NCI-H2081 treated with DMSO at 0.1 percent for 48 hours (cell line): ENCODE measurements at places on chromosomes 5 and 9.

DNA sequence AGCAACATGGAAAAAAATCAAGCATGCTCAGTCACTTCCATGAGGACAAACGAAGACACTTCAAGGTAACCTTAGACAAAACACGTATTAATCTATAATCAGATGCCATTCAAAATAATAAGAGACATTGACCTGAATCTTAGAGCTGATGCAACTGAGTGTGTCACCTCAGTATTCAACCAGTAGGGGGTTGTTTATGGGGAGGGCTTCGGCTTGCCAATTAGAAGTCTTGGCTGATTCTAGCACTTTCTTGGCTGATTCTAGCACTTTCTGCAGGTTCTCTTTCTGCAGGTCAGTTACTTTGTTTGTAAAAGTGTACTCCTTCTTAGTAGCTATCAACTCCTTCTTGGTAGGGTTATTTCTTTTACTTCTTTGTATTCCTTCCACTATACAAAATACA is 317.6 kb downstream of the ENC1 start:
- no peak for DNase-seq

DNA sequence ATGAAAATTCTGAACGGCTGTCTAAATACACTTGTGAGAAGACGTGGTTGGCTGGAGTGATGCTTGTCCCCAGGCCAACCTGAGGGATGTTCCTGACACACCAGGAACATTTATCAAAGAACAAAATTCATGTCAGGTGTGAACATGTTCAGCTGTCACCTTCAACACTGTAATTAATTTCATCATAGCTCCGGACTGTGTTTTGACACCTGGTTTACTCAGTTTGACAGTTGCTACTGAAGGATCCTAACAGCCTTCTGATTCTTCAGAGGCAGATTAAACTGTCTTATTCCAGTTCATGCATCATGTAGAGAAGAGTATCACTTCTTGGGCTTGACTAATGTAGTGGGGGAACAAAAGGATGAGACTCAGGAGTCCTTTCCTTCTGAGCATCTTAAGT is 134.1 kb downstream of the NPR3 start:
- no peak for DNase-seq

GRCh38 chr9:87546704-87547103 is 49.0 kb downstream of the DAPK1 start:
- DNase-seq = no peak

- DNase-seq = peak; percentile 70
These were observed 43.2 kb downstream of the BARX1 start for GRCh38 chr9:93911801-93912554.

GRCh38 chr5:142186857-142187594 is 78.4 kb downstream of the NDFIP1 start:
- DNase-seq = no peak

GRCh38 chr5:1214163-1214935 is 10.8 kb upstream of the SLC6A18 start:
- no peak for DNase-seq

- DNase-seq = no peak
These were observed 170.5 kb downstream of the RGS3 start for GRCh38 chr9:113633782-113634595.

- DNase-seq = no peak
These were observed 22.6 kb upstream of the TGFBI start for GRCh38 chr5:136006164-136006563.

DNA sequence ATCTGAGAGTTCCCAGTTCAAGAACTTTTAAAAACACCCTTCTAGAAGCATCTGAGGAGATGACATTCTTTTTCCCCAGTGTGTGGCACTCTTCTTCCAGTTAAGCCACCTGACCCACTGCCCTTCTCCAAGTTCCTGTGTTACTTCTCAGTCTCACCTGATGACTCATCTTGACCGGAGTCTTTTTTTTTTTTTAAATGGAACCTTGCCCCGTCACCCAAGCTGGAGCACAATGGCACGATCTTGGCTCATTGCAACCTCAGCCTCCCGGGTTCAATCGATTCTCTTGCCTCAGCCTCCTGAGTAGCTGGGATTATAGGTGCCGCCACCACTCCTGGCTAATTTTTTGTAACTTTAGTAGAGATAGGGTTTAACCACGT is 224.1 kb upstream of the DAB2 start:
- no peak for DNase-seq

DNA sequence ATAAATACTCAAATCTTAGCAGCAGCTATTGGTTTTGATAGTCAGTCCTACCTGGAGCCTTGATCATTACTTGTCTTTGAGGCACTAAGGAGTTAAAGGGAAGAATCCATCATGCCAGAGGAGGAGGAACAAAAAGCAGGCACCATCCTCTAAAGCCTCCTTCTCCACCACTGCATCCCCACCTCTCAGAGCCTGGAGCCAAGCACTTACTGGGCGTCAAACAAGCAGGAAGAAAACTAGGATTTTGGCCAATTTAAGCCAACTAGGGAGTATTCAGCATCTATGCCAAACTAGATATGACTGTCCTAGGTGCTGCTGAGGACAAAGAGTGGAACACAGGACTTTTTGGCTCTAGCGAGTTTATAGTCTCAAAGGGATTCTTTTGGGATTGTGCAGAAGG is 152.5 kb downstream of the PPP2R2B start:
- DNase-seq = no peak

DNA sequence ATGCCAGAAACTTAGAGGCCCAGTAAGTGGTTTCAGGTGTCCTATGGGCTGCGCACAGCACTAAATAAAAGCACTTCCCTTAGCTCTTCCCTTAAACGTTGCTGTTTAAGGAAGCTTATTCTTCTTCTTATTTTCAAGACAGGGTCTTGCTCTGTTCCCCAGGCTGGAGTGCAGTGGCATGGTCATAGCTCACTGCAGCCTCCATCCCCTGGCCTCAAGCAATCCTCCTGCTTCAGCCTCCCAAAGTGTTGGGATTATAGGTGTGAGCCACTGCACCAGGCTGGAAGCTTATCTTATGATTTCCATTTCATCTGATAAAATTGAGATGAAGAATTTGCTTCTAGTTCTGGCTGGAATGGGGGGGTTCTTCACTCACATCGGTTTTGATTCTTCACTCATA is 15.6 kb upstream of the TJP2 start:
- DNase-seq = no peak

DNA sequence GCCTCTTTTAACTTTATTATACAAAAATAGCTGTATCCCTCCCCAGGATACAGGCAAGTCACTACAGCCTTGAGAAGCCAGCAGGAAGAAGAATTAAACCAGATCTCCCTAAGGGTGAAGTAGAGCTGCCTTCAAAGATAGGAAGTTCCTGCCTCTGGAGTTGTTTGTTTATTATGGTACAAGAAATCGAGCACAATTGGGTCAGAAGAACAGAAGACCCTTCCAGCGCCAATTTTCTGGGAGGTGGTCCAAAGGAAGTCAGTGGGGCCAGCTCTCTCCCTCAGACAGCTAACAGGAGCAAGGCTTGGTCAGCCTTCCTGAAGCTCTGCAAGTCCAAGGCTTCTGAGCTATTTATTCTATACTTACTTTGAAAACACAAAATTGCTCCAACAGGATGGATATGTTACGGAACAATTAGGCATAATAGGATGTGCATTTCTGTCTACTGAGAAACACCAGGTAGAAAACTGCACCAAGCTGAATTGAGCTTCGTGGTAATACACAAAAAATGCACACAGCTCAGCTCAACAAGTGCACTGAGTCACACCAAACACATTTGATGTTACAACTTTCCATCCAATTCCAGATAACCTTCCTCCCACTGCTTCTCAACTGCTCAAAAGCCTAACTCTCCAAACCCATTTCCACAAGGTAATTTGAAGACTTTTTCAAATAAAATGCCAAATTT is 16.0 kb downstream of the SERINC5 start:
- DNase-seq = no peak

DNA sequence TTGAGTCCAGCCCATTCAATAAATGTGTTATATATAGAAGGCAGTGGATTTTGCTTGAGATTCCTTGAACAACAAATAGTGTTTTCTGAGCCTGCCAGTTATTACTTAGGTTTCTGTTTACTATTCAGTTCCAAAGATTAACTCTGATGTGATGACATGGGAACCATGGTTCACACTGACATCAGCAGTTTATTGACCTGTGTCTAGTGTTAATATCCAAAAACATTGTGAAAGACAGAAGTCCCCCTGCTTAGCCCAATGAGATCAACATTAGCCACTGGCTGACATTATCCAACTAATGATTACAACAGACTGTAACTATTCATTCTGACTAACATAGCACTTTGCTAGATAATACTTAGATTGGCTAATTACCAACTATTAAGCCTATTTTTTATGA is 14.9 kb downstream of the APBA1 start:
- DNase-seq = no peak

GRCh38 chr9:38068701-38069628 is at the start of gene SHB:
SHB (minus strand) TSS chr9:38069227; CDS start chr9:38068645, 582 bp downstream.
- peak; percentile 68 for DNase-seq

DNA sequence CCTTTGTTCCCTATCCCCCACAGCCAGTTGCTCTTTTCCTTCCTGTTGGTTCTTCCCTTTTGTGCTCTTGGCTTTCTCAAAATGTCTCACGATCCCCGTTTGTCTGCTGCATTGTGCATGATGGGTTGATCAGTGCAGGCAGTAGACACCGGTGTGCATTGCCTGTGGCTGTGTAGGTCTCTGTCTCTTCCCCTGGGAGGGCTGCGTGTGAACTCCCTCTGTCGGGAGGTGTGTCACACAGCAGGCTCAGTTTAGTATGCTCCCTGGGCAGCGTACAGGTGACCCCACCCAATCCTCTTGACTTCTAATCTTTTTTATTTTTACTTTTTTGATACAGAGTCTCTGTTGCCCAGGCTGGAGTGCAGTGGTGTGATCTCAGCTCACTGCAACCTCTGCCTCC is 265.3 kb downstream of the FSTL4 start:
- DNase-seq = no peak

- no peak for DNase-seq
These were observed 22.2 kb upstream of the MYOT start for GRCh38 chr5:137845472-137845871.

GRCh38 chr5:78610163-78610583 is 38.4 kb downstream of the LHFPL2 start:
- DNase-seq = no peak

- no peak for DNase-seq
These were observed 19.3 kb downstream of the BRD9 start for GRCh38 chr5:873328-873727.

DNA sequence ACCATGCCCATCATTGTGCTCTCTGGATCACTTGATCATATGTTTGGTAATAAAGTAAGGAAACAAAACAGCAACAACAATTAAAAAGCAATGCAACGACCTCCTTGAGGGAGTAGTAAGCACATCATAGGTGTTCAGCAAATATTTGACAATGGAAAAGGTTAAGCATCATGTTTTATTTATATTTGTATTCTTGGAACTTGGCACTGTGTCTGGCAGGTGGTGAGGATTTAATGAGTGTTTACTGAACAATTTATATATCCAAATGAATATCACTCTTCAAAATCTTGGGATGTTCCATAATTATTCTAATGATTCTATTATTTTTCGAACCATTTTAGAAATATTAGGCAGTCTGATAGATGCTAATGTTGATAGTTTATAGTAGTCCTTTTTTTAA is 6.2 kb downstream of the PIP5K1B start:
- DNase-seq = no peak

DNA sequence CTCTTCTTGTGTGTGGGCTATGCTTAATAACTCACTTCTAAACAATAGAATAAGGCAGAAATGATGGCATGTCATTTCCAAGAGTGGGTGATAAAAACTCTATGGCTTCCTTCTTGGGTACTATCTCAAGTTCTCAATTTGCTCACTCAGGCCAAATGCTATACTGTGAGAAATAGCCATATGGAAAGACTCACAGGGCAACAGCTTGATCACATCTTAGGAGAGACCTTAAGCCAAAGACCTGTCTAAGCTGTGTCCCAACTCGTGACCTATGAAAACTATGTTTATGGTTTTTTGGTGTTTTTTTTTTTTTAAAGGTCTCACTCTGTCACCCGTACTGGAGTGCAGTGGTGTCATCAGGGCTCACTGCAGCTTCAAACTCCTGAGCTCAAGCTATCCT is 2.1 kb upstream of the UIMC1 start:
- DNase-seq = no peak

DNA sequence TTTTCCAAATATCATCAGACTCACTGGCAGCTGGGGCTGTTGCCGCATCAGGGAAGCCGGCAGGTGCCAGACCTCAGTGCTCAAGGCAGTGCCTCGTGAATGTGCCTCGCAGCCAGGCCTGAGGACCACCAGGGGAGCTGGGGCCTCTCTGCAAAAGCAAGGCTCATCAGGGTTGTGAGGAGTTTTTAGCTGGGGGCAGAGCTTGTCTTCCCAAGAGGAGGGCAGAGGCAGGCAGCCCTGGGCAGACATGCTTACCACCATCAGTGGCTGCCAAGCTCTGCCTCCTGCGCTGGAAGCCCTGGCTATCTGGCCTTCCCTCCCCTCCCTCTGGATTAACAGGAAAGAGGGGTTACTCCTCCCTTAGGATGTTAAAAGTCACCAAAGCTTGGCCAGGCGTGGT is 8.8 kb upstream of the TBC1D9B start:
- no peak for DNase-seq

DNA sequence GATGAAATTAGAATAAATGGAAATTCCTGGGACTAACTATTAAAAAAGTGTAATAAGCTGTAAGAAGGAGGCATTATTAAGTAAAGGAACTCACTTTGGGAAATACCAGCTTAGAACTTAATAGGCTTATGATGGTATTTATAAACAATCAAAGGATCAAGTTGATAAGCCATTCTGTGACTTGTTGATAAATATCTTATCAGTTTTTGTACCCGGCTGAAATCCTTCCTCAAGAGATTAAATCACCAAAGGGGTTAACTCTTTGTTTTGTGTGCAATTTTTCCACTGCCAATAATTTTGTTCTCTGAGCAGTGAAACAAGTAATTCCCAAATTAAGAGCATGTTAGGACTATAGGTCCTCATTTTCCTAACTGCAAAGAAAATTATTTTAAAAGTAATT is 70.7 kb upstream of the BDP1 start:
- DNase-seq = no peak

DNA sequence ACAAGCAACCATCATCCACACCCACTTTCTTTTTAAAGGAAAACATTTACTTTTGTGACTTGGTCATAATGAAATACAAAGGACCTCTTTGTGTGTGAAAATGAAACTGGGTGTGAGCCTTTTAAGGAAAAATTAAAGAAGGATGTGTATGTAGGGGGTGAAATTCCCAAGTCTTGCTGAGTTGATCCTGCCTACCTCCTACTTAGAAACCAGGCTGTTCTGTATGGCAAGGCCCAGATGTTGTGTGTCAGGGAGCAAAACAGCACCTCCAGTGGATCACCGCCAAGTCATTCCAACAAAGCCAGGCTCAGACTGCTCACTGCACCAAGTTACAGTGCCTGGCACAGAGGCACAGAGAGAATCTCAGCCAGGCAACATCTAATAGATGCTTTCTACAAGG is 198.5 kb upstream of the FBN2 start:
- no peak for DNase-seq

- DNase-seq = no peak
These were observed 124.9 kb downstream of the TMEM161B start for GRCh38 chr5:88143693-88144218.

- DNase-seq = no peak
These were observed 105.5 kb upstream of the SIMC1 start for GRCh38 chr5:176132471-176133288.

DNA sequence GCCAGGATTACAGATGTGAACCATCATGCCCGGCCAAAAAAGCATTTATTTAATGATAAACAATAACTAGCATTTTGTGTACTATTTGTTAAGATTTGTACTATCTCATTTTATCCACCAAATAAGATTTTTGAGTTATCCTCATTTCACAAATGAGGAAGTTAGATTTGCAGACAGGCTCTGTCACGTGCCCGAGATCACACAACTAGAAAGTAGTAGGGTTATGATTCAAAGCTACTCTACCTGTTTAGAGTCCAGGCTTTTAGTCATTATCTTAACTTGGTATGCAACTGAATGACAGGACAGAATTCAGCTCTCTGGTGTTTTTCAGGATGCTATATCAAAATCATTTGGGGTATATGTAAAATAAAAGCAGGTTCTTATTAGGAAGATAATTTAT is 20.5 kb downstream of the RANBP17 start:
- no peak for DNase-seq
